ENCODE measurements at places on chromosomes 3 and 15. TPM values are rescaled to one million over a fixed set of nuclear protein-coding genes. Genes with fewer than 3 reads are reported as not detected.
A peak's percentile ranks its signal among the peaks of the same experiment; 100 is the strongest.

DNA sequence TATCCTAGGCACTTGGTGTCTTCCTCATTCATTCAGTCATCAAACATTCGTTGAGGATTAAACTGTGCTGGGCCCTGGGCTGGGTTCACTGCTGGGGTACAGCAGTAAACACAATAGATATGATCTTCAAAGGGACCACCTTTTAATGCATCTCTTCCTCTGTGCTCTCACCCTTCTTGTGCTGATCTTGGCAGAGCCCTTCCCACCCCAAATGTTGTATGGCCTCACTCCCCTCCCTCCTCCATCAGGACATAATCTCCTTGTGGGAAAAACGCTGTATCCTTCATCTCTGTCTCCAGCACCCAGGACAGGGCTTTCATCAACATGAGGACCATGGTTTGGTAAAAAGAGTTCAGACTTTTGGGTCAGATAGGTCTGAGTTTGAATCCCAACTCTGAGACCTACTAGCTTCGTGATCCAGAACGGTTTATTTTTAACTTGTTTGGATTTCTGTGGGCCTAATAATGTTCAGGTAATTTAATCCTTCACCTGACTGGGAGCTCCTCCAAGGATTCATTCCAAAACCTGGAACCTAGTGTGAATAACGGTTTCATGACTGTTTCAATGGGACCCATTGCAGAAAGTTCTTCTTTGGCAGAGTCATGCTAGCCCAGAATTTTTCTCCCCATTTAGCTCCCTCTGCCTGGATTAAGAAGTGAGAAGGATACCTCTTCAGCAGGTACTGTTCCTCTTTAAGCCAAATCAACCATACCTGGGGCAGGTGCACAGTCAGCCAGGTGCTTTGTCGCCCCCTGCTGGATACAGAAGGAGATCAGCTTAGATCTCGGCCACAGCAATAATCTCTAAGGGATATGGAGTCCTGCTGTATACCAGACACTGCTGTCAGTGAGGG is 5.2 kb upstream of the WNT7A start:
- peak; percentile 76 for DNase-seq

DNA sequence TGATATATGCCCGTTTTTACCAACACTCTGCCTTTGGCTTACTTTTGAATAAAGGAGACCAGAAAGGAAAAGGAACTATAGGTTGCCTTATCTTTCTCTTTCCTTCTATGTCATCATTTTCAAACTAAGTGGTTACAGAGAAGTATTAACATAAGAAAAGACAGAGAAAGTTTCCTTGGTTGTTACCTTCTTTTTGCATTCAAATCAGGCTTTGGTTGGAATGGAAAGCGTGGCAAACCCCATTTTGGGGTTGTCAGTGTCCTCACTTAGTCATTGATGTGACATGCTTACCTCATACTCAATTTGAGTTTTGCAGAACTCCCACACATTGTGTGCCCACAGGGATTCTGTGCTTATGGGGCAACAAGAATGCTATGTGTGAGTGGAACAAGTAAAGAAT is 3.7 kb upstream of the THRB start:
- DNase-seq, result no peak

DNA sequence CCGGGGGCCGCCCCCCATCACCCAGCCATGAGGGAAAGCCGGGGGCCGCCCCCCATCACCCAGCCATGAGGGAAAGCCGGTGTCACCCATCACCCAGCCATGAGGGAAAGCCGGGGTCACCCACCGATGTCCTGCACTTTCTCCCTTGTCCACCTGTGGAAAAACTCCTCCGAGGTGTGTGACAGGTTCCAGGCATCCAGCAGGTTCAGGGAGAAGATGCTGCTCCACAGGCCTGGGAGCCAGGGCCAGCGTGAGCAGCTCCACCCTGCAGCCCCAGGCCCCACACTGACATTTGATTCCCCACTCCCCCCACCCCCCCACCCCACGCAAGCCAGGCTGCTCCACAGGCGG is 15.5 kb upstream of the EHD4 start:
- no peak for DNase-seq

DNA sequence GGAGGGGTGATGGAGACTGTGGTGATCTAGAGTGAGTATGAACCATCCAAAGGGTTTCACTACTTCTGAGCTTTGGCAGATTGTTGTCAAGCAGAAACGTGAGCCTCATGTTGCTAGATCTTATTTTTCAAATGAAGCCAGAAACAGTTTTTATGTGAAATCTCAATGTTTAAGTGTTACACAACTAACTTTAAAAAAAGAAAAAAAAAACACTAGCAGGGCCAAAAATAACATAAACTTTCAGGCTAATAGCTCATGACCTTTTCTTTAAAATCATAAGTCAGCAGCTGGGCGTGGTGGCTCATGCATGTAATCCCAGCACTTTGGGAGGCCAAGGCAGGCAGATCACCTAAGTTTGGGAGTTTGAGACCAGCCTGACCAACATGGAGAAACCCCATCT is 2.1 kb upstream of the HTR3D start:
- DNase-seq, result no peak

- no peak for DNase-seq
These were observed 45.8 kb upstream of the GOLIM4 start for GRCh38 chr3:168141405-168141998.

GRCh38 chr3:87420171-87420570 is 143.8 kb upstream of the POU1F1 start:
- DNase-seq, result no peak

- no peak for DNase-seq
These were observed 13.1 kb downstream of the SLC6A6 start for GRCh38 chr3:14415501-14415900.

- no peak for DNase-seq
These were observed 29.0 kb downstream of the IL1RAP start for GRCh38 chr3:190542846-190543245.

- DNase-seq, result no peak
These were observed 19.3 kb upstream of the CHD2 start for GRCh38 chr15:92880796-92881195.

DNA sequence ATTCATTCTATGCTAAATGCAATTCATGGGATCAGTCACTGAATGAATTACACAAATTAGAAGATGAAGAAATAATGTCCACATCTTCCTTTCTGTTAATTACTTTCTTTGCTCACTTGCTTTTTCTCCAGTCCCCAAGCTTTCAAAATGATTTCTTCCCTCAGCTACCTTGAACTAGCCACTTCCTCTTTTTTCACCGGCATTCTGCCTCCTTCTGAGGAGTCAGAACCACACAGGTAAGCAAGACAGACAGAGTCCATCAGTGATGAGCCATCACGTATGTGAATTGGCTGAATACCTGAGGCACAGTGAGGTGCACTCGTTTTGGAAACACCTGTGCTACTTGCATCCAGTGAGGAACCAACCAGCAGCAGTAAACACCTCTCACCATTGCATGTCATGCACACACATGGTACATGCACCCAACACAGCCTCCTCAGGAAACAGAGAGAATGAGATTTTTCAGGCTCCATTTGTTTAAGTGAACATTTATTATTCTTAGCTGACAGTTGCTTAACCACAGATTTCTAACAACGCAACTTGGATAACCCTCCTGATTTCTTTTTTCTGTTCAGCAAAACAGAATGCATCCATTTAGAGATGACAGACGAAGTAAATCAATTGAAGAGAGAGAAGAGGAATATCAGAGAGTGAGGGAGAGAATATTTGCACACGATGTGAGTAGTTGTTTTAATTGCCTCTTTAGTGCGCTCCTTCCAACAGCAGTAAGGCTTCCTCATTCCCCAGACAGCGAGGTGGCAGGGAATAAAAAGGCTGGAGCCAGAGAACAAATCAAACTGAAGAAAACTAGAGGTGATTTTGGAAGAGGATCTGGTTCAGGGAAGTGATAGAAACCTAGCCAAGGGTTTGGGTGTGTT is 69.3 kb downstream of the ARPP21 start:
- no peak for DNase-seq

DNA sequence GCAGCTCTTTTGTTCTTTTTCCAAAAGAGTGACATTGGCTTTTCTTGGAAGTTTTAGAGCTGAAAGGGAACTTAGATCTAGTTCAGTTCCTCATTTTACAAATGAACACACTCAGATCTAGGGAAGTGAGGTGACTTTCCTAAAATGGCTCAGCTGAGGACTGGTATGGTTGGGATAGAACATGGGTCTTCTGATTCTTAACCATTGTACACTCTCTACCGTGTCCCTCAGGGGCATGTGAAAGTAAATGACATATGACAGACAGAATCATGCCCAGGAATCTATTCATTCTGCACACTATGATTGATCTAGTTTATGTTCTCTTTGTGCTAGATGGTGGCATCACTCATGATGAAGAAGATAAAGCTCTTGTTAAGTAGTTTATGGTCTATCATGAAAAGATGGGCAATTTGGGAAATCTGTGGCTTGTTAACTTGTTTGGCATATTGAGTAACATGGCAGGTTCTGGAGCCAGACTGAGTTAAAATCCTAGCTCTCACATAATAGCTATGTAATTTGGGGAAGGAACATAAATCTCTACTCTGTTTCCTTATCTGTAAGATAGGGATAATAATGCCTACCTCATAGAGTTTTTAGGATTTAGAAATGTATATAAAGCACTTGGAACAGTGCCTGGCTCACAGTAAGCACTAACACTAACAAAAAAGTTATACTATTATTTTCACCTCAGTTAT is 30.9 kb downstream of the UBE2E1 start:
- DNase-seq, result no peak

The THAP10 gene
- polyA plus RNA-seq, result not detected

The SLITRK3 gene
- not detected for polyA plus RNA-seq

The ISLR gene
- polyA plus RNA-seq, result not detected

The LINGO1 gene
- polyA plus RNA-seq, result not detected
